H54 (cell line): ENCODE measurements at places on chromosomes 7 and 10.

DNA sequence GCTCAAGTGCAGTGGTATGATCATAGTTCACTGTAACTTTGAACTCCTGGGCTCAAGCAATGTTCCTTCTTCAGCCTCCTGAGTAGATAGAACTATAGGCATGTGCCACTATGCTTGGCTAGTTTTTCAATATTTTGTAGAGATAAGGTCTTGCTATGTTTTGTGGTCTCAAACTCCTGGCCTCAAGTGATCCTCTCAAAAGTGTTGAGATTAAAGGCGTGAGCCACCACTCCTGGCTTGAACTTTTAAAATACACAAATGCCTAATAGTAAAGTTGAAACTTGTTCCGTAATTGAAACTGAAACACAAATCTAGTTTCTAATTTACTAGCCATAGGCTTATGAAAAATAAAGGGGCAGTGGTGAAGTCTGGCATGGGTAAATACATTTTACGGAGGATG is 65.7 kb downstream of the AP3M1 start:
- no peak for DNase-seq

DNA sequence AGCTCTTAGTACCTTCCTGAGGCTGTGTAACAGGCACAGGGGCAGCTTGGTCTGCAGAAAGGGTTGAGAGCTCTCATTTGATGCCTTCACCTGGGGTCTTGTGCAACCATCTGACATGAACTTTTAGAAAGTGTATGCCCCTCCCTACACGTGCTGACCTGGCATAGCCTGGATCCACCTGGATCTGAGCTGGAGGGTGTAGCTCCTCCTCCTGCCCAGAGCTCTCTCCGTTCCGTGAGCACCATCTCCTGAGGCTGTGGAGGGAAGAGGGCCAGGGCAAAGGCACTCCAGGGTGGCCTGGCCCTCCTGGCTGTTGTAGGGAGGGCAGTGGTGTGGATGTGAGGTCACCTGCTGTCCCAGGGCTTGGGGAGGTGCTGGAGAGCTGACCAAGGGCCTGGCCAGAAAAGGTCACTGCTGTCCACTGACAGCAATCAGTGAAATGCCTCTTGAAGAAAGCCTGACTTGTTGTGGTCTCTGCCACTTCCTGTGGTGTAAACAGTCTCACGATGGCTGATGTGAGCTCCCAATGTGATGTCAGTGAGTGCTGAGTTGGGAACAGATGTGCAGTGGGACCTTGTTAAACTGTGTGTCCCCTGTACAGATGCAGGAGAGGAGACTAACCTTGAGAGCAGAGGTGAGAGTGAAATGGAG is 23.0 kb downstream of the AMZ1 start:
- DNase-seq: no peak

GRCh38 chr10:118216020-118216419 is 126.1 kb downstream of the FAM204A start:
- no peak for DNase-seq

- DNase-seq: no peak
Measured at GRCh38 chr7:121037957-121038716, 49.6 kb downstream of the CPED1 start.

DNA sequence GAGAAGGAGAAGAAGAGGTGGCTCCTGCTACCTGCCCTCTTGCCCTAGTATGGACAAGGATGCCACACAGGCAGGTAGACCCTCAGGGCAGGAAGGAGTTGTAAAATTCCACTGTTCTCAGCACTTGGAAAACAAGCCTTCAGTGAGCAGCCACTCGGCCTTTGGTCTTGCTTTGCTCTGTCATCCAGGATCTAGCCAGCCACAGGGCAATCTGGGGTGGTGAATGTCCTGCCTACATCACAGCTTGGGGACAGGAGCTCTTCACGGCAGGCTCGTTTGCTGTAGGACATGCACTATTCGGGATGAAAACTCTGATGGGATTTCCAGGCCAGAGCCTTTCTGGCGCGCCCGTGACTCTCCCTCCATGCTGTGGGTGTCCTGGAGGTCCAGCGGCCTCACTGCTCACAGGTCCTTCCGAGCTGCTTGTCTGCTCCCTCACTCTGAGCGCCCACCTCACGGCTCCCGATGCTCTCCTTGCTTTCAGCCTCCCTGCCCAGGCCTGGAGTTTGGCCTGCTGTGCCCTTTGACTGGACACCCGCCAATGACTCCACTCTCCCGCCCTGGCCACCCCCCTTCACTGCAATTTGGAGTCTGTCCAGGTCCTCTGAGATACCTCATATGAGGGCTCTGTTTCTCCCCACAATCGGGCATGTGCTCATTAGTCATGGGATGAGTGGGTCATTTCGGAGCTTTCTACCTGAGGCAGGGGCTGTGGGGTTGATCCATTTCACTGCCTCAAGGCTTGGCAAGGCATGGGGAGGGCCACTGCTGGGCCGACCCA is 227.2 kb upstream of the GRB10 start:
- DNase-seq: peak; percentile 85

GRCh38 chr10:21732067-21732772 is 198.2 kb downstream of the MLLT10 start:
- peak; percentile 30 for DNase-seq

DNA sequence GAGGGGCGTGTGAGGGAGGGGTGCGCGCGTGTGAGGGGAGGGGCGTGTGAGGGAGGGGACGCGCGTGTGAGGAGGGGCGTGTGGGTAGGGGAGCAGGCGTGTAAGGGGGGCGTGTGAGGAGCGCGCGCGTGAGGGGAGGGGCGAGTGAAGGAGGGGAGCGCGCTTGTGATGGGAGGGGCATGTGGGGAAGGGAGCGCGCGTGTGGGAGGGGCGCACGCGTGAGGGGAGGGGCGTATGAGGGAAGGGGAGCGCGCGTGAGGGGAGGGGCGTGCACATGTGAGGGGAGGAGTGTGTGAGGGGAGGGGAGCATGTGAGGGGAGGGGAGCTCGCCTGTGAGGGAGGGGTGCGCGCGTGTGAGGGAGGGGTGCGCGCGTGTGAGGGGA is 19.1 kb downstream of the MXI1 start:
- peak; percentile 56 for DNase-seq

- no peak for DNase-seq
Measured at GRCh38 chr7:18524248-18524647, 28.7 kb downstream of the HDAC9 start.

GRCh38 chr10:31136930-31137885 is 105.5 kb upstream of the ZNF438 start:
- no peak for DNase-seq

DNA sequence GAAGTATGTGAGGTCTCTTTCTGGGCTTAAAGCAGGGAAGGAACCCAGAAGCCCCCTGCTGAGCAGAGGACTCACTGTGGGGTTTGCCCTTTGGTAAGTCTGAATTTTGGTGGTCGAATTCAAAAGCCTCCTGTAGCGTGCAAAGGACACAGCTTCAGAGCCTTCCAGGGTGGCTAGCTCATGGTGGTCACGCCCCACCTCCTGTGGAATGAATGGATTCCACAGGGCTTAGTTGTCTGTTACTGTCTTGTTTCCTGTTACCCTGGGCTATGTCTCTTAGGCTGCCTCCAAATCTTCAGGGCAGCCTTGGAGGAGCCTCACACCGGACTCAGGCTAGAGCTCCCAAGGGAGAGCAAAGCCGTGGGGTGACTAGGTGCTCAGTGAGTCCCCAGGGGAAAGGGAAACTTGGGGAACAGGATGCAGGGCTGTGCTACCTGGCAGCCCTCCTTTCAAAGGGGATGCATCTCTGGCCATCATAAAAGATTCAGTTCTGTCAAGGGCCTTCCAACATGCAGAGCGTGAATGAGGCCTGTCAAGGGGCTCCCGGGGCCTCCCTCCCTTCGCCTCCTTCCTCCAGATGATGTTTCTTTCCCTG is 211.7 kb downstream of the CCSER2 start:
- DNase-seq: peak; percentile 82

DNA sequence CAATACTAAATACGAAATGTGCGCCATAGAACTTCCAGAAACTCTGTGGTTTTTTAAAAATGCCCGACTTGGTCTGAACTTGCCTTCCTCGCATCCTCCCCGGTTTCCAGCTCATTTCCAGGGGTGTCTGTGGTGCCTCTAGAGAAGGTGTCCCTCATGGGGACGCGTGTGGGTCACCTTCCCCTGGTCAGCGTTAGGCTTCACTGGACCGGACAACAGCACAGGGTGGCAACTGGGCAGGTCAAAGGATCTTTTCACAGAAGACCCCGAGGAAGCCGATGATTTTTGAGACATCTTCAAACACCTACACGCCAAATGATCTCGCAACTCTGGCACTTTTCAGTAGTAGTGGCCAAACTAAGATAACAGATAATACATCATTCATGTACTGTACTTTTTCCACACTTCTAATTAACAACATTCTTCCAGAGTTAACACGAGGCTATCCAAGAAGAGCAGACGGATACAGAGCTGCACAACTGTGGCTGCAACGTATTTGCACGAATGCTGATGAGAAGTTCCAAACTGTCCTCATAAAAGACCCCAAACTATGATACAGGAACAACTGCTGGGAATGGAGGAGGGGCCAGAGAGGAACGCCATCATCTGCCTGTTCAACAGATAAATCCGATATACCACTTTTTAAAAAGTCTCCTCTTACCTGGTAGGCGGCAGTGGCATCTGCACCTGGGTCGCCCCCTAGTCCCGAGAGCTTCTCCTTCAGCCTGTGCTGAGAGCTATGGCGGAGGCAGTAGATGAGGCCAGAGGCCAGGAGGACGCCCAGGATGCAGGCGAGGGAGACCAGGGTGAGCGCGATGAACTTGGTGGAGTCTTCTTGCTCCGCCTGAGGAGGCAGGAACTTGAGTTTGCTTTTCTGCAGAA is 345.5 kb downstream of the DNAJB6 start:
- DNase-seq: no peak

DNA sequence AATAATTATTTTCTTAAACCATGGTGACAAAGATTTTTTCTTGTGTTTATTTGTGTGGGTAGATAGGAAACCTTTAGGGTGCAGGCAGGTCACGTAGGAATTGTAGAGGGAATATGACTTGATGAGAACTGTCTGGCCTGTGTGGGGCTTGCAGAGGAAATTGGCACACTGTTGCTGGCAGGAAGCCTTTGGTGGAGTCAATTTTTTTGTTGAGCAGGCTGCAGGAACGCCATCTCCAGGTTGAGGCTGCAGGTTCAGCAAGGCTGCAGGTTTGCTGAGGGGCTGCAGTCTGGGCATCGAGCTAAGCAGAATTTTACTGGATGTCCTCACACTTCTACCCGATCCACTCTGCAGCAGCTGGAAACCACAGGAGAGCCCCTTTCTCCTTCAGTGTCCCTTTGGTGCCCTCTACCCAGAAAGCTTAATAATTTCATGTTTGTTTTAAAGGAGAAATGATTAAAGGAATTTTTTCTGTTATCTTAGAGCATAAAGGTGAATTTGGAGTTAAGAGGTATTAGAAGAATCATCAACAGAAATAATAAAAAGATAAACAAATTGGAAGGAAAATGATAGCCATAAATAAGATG is 37.0 kb downstream of the TBC1D12 start:
- DNase-seq: no peak

DNA sequence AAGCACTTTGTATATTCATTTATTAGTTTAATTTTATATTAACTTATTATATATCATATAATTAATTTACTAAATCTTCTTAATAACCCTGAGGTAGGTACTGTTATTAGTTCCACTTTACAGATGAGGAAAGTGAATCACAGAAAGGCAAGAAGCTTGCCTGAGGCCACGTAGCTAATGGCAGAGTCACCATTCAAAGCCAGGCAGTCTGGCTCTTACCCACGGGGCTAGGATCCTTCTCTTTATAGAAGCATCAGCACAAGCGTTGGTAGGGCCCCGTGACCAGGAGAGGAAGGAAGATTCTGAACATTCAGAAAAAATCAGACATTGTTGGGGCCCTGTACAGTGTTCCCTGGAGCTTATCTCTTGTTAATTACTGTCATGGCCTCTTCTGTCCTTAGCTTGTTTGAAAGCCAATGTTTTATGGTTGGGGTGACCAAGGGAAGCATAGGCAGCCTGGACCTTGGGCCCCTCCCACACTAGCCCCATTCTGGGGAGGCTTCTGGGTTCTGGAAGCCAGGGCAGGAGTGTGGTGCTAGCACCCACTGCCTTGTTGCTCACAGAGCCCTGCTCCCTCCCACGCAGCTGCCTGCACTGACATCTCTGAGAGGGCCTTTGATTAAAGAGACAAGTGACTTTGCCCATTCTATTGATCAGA is 31.1 kb upstream of the SLF2 start:
- no peak for DNase-seq

- no peak for DNase-seq
Measured at GRCh38 chr10:77436257-77436975, 201.2 kb downstream of the KCNMA1 start.

GRCh38 chr7:37732253-37732652 is 48.7 kb downstream of the GPR141 start:
- peak; percentile 14 for DNase-seq

DNA sequence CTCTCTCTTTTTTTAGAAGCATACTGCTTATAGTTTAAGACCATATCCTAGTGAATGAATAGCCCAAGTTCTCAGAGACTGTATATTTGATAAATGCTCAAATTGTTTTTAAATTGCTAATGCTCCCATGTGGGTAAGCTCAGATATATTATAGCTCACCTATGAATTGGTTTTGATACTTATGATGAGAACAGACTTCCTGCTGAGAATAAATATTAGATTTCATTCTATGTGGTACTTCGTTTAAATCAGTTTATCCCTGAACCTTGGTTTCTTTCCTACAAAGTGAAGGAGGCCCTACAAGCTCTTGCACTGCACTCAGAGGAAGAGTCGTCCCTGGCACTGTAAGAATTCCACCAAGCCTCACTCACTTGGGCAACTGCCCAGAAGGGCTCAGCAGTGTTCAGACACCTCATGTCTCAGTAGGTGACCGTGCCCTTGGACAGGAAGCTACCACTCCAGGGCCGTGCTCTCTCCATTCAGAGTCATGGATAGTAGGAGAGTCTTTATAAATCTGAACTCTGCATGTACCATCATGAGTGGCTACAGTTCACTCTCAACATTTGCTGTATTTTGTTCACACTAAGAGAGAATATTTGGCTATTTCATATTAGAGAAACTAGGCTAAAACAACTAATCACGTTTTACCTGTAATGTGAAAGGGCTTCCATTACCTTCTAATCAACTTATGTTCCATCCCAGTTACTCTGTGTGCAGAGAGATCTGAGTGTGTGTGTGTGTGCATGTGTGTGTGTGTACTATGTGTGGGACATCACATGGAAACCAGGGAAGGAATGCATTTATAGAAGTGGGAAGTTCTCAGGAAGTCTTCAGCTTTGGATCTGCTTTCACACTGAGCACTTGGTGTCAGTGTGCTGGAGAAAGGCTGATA is 93.8 kb downstream of the PTPRE start:
- DNase-seq: peak; percentile 43

DNA sequence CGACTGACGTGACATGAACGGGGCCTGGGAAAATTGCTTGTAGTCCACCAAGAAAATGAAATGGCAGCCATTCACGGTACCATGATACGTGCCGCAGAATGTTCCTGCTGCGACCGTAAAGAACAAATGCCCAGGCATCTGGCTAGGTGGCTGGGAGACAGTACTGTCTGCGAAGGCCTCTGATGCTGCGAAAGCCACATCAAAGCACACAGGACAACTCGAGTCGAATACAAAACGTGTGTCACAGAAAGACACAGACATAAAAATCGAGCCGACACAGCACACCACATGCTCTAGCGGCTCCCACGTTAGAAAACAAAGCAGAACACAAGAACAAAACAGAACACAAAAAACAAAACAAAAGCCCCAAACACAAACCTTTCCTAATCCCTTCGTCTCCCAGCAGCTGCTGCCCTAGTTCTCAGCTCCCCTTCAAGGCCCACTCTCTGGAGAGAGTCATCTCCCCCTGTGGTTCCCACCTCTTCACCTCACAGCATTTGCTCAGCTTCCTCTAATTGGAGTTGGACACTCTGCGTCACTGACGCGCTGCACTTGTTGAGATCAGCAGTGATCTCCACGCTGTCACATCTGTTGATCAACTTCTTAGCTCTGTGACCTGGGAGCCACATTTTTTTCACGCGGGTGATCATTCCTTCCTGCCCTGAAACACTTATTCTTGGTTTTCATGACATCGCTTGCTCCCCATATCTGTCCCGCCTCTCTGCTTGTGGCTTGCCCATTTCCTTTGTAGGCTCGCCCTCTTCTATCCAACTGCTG is 112.2 kb downstream of the CLEC2L start:
- DNase-seq: no peak
